ENCODE measurements at places on chromosomes 4 and X. TPM values are rescaled to one million over a fixed set of nuclear protein-coding genes. Genes with fewer than 3 reads are reported as not detected.

WDR17 gene
- total RNA-seq: 5.7 TPM

GRCh38 chr4:39394706-39395105, 12.0 kb upstream of the KLB start:
- no peak overlapping the region for H3K4me3 ChIP-seq
- H3K27ac ChIP-seq: no peak overlapping the region
- H3K36me3 ChIP-seq: no peaks in the 10 kb centered on the region
- H3K27me3 ChIP-seq: no peaks in the 10 kb centered on the region

CABS1 gene
- total RNA-seq: not detected

- DNase-seq: no peak
- no peak overlapping the region for H3K4me3 ChIP-seq
- no peaks in the 10 kb centered on the region for H3K4me1 ChIP-seq
- H3K27me3 ChIP-seq: no peaks in the 10 kb centered on the region
Measured at GRCh38 chrX:85698921-85699320, 319.5 kb upstream of the POF1B start.

PF4V1 gene
- total RNA-seq: not detected

GRCh38 chr4:41977709-41978108, 3.8 kb upstream of the DCAF4L1 start:
- H3K4me1 ChIP-seq: no peaks in the 10 kb centered on the region
- no peaks in the 10 kb centered on the region for H3K27me3 ChIP-seq
- no peak for DNase-seq
- no peaks in the 10 kb centered on the region for H3K36me3 ChIP-seq

Data from activated B cell treated with CpG ODN at 0.5 μM for 24 hours (primary cell).